ENCODE measurements at places on chromosomes 2 and 18.

DNA sequence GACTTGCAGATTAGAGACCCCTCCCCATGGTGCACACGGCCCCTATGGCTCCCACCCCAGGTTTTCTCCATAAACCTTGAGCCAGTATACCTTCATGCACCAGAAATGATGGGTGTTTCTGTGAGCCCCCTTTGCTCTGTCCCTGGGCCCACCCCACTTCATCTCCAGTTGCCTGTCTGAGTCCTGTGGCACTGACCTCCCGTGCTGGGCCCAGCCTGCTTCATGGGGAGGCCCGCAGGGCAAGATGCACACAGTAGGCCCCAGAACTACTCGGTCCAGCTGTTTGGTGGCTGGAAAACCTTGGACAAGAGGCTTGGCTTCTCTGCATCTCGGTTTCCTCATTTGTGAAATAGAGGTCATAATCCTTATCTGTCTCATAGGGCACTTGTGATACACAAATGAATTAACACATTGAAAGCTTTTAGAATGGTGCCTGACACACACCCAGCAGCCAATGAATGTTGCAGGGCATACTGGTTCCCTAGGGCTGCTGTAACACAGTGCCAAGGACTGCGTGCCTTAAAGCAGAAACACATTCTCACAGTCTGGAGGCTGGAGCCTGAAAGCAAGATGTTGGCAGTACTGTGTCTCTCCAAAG lies 58.4 kb downstream of the SH3BP4 start:
- DNase-seq, result no peak

GRCh38 chr2:61952288-61952687 lies 46.8 kb downstream of the COMMD1 start:
- DNase-seq, result no peak

DNA sequence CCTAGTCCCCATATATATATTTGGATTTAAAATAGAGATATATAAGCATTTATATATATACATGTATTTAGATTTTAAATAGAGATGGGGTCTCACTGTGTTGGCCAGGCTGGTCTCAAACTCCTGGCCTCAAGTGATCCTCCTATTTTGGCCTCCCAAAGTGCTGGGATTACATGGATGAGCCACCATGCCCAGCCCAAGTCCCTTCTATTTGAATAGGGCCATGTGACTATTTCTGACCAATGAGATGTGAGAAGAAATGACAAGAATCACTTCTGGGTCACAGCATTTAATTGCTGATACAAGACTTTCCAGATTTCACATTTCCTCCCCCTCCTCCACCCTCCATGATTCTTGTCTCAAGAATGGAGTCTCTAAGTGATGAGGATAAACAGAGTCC lies 6.4 kb upstream of the RBM43 start:
- no peak for DNase-seq

- DNase-seq, result no peak
These were observed 2.1 kb downstream of the METTL8 start for GRCh38 chr2:171431677-171432167.

GRCh38 chr2:167675906-167676305 lies 571.5 kb downstream of the STK39 start:
- no peak for DNase-seq

DNA sequence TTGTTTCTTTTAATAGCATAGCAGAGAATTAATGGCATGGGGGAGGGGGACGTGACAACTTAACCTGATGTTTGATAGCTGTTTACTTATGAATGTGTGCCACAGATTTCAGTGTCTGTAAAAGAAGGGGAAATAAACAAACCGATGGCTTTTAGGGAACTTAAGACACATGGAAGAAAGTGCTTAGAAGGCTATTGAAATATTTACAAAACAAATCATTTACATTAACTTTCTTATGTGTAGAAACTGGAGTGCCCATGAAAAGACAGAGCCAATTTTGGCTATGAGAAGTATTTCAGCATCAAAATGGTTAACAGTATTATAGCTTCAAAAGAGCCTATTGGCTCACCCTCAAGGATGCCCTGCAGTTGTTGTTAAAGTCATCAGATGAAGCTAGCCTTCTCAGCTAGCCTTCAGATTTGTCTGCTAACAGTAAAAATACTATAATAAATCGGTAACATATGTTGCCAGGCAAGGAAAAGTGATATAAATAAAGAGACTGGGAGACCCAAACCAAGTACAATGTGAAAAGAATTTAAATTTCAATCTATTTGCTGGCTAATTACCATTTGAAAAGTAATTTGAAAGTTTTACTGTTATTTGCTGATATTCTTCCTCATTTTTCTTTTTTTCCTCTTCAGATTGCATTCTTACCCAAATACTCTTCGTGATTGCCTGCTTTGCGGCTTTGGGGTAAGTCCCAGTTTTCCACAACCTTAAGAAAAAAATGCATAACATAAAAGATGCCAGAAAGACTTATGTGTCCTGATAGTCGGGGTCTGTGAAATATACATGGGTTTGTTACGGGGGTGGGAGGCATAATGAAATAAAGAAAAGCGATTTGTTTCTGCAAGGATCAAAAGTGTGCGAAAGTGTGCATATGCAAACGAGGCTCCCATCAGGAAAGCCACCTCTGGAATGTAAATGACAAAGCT lies 256.4 kb downstream of the MEIS1 start:
- DNase-seq, result no peak

DNA sequence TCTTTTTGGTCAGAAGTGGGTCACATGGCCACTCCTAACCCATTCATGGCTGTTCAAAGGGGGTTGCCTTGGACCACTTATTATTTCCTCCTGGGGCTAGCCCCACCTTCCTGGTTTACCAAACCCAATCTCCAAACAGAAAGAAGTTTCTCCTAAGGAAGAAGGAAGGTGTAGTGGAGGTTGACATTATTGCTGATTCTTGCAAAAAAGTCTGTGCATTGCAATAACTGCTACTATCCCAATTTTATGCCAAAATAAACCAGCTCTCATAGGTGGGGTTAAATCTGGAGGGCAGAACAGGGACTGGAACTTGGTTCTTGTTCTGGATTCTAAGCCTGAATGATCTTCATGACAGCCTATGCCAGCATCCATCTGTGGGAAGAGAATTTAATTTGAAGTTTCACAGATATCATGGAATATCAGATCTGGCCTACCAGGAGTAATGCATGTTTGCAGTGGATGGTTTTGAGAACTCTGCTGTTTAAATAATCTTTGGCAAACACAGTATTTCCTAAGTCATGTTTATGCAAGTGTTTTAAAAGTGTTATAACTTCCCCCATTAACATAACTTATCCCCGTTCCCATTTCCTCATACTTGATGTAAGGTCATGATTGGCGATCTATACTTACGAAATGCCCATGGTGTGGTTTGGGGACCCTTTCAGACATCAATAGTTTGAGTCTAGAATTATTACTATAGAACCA lies 11.9 kb downstream of the ANXA4 start:
- no peak for DNase-seq

- no peak for DNase-seq
These were observed 68.6 kb upstream of the BZW1 start for GRCh38 chr2:200743042-200743676.

DNA sequence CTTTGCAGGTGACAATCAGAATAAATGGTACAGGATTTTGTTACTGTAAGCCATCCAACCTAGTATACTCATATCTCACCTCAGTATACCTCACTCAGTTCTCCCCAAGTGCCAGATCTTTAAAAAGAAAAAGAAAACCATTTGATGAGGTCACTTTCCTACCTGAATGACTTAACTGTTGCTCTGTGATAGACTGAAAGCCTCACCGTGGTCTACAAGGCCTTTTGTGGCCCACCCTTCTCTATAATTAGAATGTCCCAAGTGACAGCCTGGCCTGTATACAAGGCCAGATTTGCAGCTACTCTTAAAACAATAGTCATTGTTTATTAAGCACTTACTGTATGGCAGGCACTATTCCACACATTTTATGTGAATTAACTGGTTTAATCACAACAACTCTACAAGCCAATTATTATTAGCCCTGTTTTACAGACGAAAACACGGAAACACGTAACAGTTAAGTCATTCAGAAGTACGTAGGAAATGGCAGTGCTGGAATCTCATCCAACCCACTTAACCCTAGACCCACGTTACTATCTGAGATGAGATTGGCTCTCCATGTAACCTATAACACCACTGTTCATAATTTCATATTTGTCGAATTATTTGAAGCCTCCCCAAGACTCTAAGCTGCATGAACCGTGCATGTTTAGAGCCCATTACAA lies 28.3 kb downstream of the PKP4 start:
- no peak for DNase-seq

DNA sequence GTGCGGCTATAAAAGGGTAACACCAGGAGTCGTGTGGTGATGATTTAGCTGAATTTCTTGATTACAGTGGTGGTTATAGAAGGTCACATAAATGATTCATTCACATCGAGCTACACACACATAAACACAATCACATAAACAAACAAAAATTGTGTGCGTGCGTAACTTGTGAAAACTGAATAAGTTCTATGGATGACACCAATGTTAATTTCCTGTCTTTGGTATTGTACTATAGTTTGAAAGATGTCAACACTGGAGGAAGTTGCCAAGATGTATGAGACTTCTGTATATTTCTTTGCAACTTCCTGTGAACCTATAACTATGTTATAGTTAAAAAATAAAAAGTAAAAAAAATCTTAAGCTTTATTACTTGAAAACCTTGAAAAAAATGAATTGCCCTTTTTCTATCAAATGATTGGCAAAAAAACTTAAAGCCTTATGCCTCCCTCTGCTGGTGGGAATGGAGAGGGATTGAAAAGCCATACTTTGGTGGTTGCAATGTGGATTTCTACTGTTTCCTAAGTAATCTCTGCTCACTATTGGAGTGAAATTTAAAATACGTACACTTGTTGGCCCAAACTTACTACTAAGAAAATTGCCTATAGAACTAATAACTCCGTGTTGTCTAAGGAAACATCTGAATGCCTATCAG lies 227.7 kb downstream of the RPIA start:
- no peak for DNase-seq
